ENCODE measurements at places on chromosomes 4 and X.

GRCh38 chr4:150218447-150218846, 140.2 kb downstream of the DCLK2 start:
- no peak for DNase-seq

- no peak for DNase-seq
Observed at GRCh38 chr4:119490335-119490734, 138.3 kb downstream of the PDE5A start.

DNA sequence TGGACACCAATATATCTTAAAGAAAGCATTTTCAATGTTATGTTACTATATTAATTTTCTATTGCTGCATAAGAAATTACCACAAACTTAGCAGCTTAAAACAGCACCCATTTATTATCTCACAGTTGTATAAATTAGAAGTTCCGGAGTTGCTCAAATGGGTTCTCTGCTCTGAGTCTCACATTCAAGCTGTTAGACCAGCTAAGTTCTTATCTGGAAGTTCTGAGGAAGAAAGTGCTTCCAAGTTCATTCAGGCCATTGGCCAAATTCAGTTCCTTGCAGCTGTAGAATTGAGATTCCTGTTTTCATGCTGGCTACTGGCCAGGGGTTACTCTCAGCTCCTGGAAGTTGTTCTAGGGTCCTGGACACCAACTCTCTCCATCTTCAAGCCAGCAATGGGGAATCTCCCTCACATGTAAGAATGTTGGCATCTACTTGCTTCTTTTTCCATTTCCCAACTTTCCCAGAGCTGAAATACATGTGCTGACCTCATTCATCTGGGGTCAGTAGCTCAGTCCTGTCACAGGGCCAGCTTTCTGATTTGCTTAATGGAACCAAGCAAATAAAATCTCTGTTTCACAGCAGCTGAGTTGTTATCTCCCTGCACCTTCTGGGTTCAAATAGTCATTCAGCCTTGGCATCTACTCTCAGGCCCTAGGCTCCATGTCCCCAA, 99.6 kb upstream of the INTU start:
- no peak for DNase-seq

GRCh38 chr4:74044677-74045076, 6.2 kb upstream of the CXCL3 start:
- no peak for DNase-seq

- peak; percentile 12 for DNase-seq
Observed at GRCh38 chr4:15882675-15883086, 55.9 kb downstream of the FGFBP1 start.

DNA sequence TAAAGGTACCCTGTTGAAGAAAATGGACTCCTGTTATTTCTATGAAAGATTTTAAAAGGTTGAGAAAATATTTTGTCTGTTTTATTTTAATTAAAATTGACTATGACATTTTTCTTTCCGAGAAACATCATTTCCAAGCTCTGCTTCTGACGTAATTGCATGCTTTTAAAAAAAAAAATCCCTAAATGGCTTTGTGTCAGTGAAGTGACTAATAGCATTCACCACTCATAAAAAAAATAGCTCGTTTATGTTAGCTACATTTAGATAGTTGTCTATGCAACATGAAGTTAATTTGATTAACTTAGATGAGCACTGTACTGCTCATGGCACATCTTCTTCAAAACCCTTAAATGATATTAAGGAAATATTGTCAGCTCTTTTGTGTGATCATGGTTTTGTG, 105.1 kb upstream of the KLHL13 start:
- no peak for DNase-seq

DNA sequence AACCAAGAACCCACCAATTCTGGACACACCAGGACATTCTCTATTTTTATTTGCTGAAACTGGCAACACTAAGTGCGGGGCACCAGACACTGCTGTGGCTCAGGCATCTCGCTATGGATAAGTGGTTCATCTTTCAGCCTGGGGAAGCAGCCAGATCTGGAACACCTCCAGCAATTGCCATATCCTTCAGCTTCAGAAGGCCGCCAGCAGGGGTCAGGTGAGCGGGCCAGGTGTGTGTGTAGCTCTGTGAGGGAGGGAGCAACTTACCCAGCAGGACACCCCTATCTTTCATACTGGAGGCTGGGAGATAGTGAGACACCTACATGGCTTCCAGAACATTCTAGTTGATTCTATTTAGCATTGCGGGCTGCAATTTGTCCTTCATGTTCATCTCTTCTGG, 57.0 kb upstream of the GBA3 start:
- no peak for DNase-seq

GRCh38 chrX:130778773-130779172, 124.2 kb downstream of the ENOX2 start:
- no peak for DNase-seq

DNA sequence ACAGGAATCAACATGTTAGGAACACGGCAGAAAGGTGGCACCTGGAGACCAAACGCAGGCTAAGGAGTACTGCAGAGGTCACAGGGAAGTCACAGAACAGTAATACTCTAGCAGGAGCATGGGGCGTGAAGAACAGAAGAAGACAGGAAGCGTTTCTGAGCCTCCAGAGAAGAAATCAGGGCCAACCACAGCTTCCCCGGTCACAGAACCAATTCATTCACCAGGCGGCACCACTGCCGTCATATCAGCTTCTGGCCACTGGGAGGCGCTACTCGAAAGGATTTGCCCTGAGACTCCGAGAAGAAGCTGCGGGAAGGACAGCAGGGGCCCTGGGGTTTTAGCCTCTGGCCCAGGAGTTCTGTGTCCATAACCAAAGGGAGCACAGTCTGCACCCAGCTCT, 78.0 kb upstream of the DRD5 start:
- no peak for DNase-seq

- DNase-seq = no peak
Observed at GRCh38 chr4:152655272-152656129, 24.3 kb downstream of the TMEM154 start.

DNA sequence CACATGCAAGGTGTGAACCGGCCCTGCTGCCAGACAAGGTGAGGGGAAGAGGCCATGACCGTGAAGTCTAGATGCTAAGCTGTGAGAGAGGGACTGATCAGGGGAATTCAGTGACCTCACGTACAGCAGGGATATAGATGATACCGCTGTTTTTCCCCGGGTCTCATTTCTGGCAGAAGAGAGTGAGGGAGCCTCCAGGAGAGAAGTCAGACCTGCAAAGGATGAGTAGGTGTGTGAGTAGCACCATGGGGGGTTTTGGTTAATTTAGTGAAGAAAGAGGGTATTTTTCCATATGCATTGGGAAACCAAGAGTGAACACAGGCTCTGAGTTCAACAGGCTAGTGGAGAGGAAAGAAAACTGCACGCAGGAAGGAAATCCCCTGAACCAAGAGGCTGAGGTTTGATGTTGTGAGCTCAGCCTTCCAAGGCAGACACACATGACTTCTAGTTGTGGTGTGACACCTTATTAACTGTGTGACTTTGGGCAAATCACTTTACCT, 127.6 kb upstream of the GATB start:
- DNase-seq = no peak

- DNase-seq = peak; percentile 57
Observed at GRCh38 chr4:13654162-13654797, 26.8 kb upstream of the BOD1L1 start.

DNA sequence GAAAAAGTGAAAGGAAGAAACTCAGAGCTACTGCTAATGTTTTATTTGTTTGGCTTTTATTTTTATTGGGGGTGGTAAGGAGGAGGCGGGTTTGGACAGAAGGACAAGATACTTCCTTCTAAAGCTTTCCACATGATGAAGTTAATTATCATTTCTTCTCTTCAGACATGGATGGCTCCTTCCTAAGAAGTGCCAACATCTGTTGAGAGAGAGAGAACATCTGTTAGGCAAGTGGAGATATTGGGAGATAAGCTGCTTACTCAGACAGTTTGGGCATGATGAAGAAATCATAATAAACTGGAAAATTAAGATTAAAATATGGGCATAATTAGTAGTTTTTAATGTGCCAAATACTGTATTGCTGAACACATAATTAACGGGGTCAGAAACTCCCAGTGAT, 535.7 kb upstream of the INTU start:
- no peak for DNase-seq

GRCh38 chr4:67451464-67451863, 93.8 kb downstream of the CENPC start:
- DNase-seq = no peak

GRCh38 chrX:39149761-39150160, 348.5 kb downstream of the MID1IP1 start:
- peak; percentile 25 for DNase-seq

- DNase-seq = no peak
Observed at GRCh38 chr4:123987408-123987807, 590.8 kb downstream of the SPRY1 start.

- no peak for DNase-seq
Observed at GRCh38 chr4:31005037-31005436, 284.9 kb downstream of the PCDH7 start.

- DNase-seq = no peak
Observed at GRCh38 chrX:21948897-21949578, 8.5 kb downstream of the SMS start.

GRCh38 chr4:86531440-86531839, 62.7 kb upstream of the PTPN13 start:
- DNase-seq = no peak

GRCh38 chrX:115940888-115941332, 229.6 kb upstream of the AGTR2 start:
- no peak for DNase-seq

GRCh38 chr4:1234309-1234695, 14.6 kb downstream of the CTBP1 start:
- DNase-seq = no peak

GRCh38 chr4:98903561-98903960, 25.4 kb downstream of the EIF4E start:
- no peak for DNase-seq

- no peak for DNase-seq
Observed at GRCh38 chr4:39846120-39846519, 131.6 kb downstream of the PDS5A start.

GRCh38 chr4:8179074-8179473, 20.0 kb upstream of the SH3TC1 start:
- no peak for DNase-seq

- DNase-seq = no peak
Observed at GRCh38 chr4:155819066-155819465, 47.0 kb downstream of the ASIC5 start.

DNA sequence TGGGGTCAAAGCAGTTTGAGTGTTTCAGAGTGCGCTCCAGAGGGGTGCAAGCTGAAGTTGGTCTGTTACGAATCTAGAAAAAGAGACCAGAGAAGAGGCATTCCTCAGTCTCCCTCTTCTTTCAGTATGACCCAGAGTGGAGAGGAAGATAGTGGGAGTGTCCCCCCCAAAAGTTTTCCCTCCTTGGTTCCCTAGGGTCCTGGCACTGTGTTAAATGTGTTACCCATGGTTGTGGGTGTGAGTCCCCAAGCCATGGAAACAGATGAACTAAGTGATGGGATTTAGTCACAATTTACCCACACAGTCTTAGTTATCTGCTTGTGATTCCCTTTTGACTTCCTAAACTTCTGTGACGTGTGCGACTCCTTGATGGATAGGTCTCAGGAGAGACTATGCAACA, 27.0 kb upstream of the NAF1 start:
- no peak for DNase-seq

DNA sequence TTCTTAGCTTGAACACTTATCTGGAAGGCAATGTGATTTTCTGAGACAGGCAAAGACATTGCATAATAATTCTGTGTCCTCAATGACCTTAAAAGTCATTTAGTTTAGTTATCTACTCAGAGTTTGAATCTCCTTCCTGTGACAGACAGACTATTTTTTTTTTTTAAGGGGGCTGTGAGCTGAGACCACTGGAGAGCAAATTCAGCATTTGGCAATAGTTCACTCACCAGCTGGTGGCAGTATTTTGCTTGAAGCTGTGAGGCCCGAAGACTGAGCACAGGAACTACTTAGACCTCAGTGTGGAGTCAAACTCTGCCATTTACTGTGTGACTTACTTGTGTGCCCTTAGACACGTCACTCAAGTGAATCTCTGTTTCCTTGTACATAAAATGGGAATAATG, 22.9 kb upstream of the CPE start:
- DNase-seq = no peak

DNA sequence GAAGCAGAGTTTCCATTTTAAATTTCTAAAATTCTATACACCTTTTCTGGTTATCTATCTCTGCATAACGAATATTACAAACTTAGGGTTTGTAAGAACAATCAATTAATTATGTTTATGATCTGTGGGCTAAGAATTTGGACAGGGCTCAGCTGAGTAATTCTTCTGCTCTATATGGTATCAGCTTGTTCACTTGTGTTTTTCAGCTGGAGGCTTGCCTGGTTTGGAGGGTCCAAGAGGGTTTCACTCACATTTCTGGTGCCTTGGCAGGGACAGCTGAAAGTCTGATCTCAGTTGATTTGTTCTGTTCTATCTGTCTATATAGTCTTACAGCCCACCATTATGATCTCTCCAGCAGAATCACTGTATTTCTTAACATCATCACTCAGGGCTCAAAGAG, 57.8 kb upstream of the ADGRA3 start:
- no peak for DNase-seq

DNA sequence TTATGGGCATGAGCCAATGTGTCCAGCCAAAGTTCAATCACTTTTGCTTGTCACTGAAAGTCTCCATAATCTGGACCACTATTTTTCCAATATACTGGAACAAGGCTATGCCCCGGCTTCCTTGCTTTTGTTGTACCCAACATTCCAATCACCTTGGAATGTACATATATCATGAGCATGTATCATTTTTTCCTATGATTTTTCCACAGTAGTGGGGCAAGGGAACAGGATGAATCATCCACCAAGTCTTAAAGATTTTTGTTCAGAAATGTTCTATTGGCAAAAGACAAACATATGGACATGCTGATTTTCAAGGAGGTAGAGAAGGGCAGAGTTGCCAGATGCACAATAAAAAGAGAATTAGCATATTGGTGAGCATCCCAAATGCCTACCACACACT, 548.1 kb upstream of the INTU start:
- no peak for DNase-seq

- no peak for DNase-seq
Observed at GRCh38 chr4:25827373-25827772, 35.4 kb downstream of the SEL1L3 start.

GRCh38 chr4:68021185-68021584, 57.9 kb upstream of the TMPRSS11A start:
- no peak for DNase-seq

- DNase-seq = no peak
Observed at GRCh38 chr4:187366530-187366929, 629.0 kb upstream of the ZFP42 start.

GRCh38 chrX:119067023-119067739, 5.6 kb upstream of the CT47C1 start:
- DNase-seq = no peak

DNA sequence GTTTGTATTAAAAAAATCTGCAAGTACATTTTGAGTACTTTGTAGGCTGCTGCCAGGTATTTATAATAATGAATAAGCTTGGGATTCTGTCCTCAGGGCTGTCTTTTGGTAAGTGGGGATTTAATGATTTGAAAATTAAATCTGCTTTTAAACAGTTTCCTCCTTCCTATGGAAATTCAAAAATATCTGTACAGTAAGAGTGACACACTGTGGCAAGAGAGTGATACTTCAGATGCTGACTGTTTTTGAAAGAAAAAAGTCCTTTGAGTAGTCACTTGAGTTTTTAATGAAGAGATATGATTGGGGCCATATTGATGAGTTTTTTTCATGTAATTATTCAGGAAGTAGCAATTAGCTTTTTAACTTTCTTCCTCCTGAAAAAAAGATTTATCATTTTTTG, 49.2 kb downstream of the SMARCAD1 start:
- no peak for DNase-seq

- DNase-seq = no peak
Observed at GRCh38 chrX:133913658-133914388, 71.6 kb downstream of the GPC3 start.

All from activated CD8-positive, alpha-beta memory T cell treated with anti-CD3 and anti-CD28 coated beads for 4 hours (primary cell).